Muscle of leg (tissue), 16 donors: ENCODE measurements at places on chromosomes 3 and 15.

DNA sequence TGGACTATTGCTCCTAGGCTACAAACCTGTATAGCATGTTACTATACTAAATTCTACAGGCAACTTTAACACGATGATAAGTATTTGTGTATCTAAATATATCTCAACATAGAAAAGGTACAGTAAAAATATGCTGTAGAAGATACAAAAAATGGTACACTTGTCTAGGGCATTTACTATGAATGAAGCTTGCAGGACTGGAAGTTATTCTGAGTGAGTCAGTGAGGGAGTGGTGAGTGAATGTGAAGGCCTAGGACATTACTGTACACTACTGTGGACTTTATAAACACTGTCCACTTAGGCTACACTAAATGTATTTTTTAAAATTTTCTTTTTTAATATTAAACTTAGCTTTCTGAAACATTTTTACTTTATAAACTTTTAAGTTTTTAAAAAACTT is 140.5 kb upstream of the SGO1 start:
- DNase-seq = no peak

- peak; percentile 66 for DNase-seq
Measured at GRCh38 chr3:123286308-123287023, 84.7 kb downstream of the SEC22A start.

DNA sequence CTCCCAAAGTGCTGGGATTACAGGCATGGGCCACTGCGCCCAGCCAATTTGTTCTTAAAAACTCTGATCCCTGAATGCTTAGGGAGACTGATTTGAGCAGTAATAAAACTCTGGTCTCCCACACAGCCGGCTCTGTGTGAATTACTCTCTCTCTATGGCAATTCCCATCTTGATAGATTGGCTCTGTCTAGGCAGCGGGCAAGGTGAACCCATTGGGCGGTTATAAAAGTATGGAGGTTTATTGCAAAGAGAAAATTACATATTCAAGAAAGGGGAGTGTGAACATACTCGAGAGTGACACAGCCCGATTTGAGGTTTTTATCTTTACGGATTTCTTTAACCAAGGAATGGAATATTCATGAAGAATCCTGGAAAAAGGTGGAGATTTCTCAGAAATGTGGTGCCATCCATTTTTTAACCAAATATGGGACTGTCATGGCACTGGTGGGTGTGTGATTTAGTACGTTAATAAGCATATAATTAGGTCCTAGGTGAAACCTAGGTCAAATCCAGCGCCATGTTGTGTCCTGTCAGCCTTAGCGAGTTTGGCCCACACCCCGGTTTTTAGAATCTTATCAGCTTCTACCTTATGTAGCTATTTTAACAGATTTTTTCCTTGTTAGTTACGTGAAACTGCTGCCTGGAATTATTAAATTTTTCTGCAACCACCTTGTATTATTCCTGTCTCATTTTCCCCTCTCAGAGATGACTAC is 7.2 kb upstream of the GMPS start:
- no peak for DNase-seq

DNA sequence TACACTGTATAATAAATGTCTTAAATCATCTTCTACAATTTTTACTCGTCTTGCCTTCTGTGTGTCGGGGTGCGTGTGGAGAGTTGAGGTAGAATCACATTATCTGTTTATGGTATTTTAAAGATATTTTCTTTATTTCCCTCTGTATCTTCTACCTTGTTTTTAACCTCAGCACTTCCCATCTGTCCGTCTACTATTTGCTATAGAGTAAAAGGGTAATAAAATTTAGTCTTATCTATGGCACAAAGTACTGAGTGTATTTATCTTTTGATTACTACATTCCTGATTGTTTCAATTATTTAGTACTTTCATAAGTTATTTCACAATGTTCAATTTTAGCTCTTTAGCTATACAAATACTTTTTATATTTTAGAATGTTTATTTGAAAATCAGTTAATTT is 62.2 kb downstream of the TRPC1 start:
- DNase-seq = no peak

DNA sequence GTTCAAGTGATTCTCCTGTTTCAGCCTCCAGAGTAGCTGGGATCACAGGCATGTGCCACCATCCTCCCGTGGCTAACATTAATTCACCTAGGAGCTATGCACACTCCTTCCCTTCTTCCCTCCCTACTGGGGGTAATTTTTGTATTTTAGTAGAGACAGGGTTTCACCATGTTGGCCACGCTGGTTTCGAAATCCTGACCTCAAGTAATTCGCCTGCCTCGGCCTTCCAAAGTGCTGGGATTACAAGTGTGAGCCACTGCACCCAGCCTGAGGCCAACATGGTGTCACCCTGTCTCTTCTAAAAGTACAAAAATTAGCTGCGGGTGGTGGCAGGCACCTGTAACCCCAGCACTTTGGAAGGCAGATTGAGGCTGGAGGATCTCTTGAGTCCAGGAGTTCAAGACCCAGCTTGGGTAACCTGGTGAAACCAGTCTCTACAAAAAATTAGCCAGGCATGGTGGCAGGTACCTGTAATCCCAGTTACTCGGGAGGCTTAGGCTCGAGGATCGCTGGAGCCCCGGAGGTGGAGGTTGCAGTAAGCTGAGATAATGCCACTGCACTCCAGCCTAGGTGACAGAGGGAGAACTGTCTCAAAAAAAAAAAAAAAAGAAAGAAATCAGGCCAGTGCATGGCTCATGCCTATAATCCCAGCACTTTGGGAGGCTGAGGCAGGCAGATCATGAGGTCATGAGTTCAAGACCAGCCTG is 6.1 kb downstream of the RNU5B-1 start:
- no peak for DNase-seq

DNA sequence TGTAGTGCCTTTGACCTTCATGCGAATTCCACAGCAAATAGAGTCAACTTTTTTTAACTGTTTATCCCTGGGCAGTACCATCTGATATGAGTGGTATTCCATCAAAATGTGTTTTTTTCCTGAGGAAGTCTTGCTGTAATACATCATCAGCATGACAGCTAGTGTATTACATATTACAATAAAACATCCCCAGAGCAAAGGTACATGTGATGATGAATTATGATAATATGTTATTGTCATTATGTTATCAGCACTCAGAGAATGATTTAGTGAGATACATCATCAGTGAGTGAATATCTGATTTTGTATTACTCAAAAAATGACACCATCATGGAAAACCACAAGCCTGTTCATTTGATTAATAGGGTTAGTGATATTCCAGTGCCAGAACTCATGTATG is 69.7 kb upstream of the ARL6 start:
- no peak for DNase-seq
